ENCODE measurements at places on chromosomes 6 and 20. TPM values are rescaled to one million over a fixed set of nuclear protein-coding genes. Genes with fewer than 3 reads are reported as not detected.

DNA sequence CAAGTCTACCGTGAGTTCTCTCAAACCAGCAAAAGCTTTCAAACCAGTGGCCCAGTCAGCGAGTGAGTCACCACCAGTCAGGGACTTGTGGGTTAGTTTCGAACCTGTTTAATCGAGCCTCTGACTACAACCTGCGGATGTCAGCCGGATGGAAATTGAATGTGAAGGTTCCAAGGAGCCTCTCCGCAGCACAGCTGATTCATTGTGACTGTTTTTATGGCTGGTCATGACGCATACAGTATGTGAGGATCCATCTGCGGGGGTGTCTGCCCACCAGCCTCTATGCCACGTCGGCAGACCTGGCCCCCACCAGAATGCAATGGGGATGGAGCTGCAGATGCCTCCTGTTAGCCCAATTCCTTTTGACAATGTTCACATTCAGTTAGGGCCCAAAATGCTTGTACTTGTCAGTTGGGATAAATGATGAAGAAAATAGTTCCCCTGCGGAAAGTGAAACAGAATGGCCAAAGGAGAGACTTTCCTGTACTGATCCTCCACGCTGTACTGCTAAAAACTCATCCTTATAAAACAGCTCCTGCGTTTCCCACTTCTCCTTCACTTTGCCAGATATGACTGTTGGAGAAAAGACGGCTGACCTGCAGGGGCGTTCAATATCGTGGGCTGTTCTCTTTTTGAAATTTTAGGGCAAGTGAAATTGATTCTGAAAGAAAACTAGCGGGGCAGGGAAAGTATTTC is 206.6 kb downstream of the TFAP2B start:
- H3K4me3 ChIP-seq = no peak overlapping the region
- DNase-seq = no peak
- no peaks in the 10 kb centered on the region for H3K36me3 ChIP-seq
- no peaks in the 10 kb centered on the region for H3K27me3 ChIP-seq

DNA sequence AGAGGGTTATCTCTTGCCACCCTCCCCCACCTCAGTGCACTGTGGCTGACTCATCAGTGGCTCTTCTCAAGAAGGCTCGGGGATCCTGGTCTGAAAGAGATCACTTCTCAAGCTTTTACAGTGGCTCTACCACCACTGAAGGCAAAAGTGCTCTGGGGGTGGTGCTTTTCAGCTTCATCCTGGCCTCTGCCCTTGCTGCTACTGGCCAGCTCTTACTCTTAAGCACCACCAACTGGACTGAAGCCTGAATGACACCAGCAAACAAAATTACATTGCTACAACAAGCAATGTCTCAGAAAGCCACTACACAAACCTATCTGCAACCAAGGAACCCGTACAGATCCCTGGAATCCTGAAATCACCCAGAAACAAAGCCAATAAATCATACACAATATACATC is 402.1 kb downstream of the EPHA7 start:
- H3K36me3 ChIP-seq = no peaks in the 10 kb centered on the region
- DNase-seq = no peak
- H3K4me1 ChIP-seq = no peaks in the 10 kb centered on the region
- no peaks in the 10 kb centered on the region for H3K27me3 ChIP-seq
- H3K27ac ChIP-seq = no peak overlapping the region

DNA sequence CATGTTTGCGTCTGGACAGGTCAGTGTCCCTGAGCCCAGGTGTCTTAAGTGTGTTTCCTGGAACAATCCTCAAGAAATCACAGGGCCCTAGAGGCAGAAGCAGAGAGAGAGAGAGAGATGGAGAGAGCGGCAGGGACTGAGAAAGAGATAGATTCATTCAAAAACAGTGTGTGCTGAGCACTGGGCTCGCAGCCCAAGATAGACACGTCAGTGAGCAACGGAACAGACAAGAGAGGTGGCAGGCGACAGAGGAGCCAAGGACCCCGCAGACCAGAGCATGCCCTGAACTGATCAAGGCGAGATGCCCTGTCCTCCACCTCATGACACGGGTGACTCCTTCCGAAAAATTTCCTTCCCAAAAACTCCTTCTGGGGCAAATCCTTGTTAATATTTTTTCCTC is 362.0 kb upstream of the SULF2 start:
- H3K4me1 ChIP-seq = no peaks in the 10 kb centered on the region
- no peak overlapping the region for H3K4me3 ChIP-seq
- H3K27me3 ChIP-seq = peaks cover 6% of the 10 kb centered on the region
- H3K36me3 ChIP-seq = no peaks in the 10 kb centered on the region

DNA sequence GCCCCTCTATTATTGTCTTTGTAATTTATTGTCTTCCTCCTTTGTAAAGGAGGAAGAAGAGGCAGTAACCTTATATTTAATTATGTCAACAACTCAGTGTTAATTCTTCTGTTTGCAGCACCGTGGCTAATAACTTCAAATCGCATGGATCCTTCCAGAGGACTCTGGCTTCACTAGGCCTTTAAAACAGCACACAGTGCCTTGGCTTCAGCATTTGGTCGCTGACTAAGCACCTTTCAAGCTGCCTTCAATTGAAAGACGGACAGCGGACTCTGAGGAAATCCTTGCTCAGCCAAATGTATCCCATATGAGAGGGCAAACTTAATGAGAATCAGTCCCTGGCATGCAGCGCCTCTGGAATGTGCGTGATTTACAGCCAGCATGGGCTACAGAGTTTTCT is 64.2 kb downstream of the SGK1 start:
- H3K27ac ChIP-seq = no peak overlapping the region
- DNase-seq = no peak
- no peaks in the 10 kb centered on the region for H3K27me3 ChIP-seq

- H3K36me3 ChIP-seq = peaks cover 3% of the 10 kb centered on the region
- H3K4me1 ChIP-seq = no peaks in the 10 kb centered on the region
- DNase-seq = no peak
- no peak overlapping the region for H3K4me3 ChIP-seq
These were observed 79.8 kb downstream of the TBC1D7 start for GRCh38 chr6:13248584-13248985.

- H3K27me3 ChIP-seq = peaks cover 47% of the 10 kb centered on the region
- H3K4me3 ChIP-seq = no peak overlapping the region
- peaks cover 20% of the 10 kb centered on the region for H3K4me1 ChIP-seq
These were observed 13.9 kb upstream of the ABHD16B start for GRCh38 chr20:63847237-63848002.

- no peaks in the 10 kb centered on the region for H3K27me3 ChIP-seq
- H3K36me3 ChIP-seq = no peaks in the 10 kb centered on the region
These were observed 23.2 kb upstream of the SPAG4 start for GRCh38 chr20:35592339-35592974.

DNA sequence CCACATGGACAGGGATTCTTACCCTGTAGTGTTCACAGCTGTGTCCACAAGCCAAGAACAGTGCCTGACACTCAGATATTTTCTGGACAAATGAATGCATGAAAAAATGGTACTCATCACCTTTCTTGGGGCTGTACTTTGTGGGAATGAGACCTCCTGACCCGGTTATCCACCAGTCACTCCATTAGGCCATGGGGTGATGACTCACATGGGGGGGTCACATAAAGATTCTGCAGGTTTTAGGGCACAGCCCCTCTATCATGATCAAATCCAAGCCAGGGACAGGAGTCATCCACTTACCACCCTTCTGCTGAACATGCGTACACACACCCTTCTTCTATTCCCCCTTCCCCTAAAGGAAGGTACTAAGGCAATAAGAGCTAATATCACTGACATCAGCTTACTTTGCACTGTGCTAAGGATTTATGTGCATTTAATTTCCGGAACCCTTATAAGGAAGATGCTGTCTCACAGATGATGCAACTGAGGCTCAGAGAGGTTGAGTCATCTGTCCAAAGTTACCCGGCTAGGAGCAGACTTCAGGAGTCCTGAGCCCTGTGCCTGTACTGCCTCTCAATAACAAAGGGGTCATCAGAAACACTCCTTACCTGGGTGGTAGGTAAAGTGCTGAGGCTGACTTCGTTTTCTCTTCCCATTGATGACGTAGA is 107.8 kb downstream of the NFATC2 start:
- H3K4me3 ChIP-seq = no peak overlapping the region
- no peaks in the 10 kb centered on the region for H3K27me3 ChIP-seq
- peaks cover 71% of the 10 kb centered on the region for H3K36me3 ChIP-seq
- no peak overlapping the region for H3K27ac ChIP-seq

GRCh38 chr6:136067731-136068341 is 182.3 kb downstream of the MTFR2 start:
- no peak overlapping the region for H3K27ac ChIP-seq
- H3K27me3 ChIP-seq = no peaks in the 10 kb centered on the region
- no peak for DNase-seq
- no peaks in the 10 kb centered on the region for H3K36me3 ChIP-seq

- H3K36me3 ChIP-seq = no peaks in the 10 kb centered on the region
- DNase-seq = no peak
- H3K4me3 ChIP-seq = no peak overlapping the region
- no peaks in the 10 kb centered on the region for H3K4me1 ChIP-seq
These were observed 1.4 kb downstream of the PDE10A start for GRCh38 chr6:165661664-165662025.

DNA sequence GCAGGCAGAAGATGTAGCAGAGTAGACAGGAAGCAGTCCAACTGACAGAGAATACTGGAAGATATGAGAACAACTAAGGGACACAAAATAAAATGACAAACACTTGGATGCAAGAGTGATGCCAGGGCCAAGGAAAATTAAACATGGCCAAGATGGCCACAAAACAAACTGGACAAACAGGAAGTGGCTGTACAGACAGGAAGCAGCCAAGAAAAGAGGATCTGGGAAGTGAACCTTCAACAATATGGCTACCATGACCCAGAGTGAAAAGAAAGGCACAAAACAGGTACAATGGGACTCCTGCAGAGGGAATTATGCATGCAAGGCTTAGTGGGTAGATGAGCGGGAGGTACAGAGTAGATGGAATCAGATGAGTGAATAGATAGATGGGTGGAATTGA is 29.1 kb downstream of the HLA-DPB1 start:
- peaks cover 4% of the 10 kb centered on the region for H3K36me3 ChIP-seq
- no peak for DNase-seq
- H3K27ac ChIP-seq = no peak overlapping the region
- H3K27me3 ChIP-seq = peaks cover 33% of the 10 kb centered on the region
- H3K4me1 ChIP-seq = no peaks in the 10 kb centered on the region
- no peak overlapping the region for H3K4me3 ChIP-seq

Gene UBD
- total RNA-seq = 0.70 TPM

Gene EFCAB8
- total RNA-seq = 0.24 TPM

Gene FOXS1
- not detected for total RNA-seq

Gene RMND1
- 23.0 TPM for total RNA-seq

Gene CST2
- total RNA-seq = not detected

Gene FAM135A
- 9.0 TPM for total RNA-seq
